ENCODE measurements at places on chromosomes 1 and 21.

DNA sequence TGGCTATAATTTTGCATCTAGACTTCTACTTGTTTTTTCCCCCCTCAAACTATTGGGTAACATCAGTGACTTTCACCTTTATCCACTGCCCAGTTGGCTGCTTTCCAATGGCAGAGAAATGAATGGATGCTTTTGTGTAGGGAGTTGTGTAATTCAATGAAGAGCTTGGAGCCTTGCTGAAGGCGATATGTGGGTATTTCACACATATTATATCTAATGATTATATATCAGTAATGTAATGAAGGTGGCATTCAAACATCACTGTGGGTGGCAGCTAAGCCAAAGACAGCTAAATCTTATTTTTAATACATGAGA lies 81.2 kb downstream of the TGFB2 start:
- no peaks in the 10 kb centered on the region for H3K4me1 ChIP-seq
- H3K27ac ChIP-seq: no peak overlapping the region
- no peaks in the 10 kb centered on the region for H3K27me3 ChIP-seq
- H3K4me3 ChIP-seq: no peak overlapping the region

- no peaks in the 10 kb centered on the region for H3K27me3 ChIP-seq
- H3K4me3 ChIP-seq: no peak overlapping the region
- H3K36me3 ChIP-seq: peaks cover 4% of the 10 kb centered on the region
- no peaks in the 10 kb centered on the region for H3K4me1 ChIP-seq
- no peak for DNase-seq
These were observed 20.9 kb upstream of the VPS13D start for GRCh38 chr1:12208764-12209494.

DNA sequence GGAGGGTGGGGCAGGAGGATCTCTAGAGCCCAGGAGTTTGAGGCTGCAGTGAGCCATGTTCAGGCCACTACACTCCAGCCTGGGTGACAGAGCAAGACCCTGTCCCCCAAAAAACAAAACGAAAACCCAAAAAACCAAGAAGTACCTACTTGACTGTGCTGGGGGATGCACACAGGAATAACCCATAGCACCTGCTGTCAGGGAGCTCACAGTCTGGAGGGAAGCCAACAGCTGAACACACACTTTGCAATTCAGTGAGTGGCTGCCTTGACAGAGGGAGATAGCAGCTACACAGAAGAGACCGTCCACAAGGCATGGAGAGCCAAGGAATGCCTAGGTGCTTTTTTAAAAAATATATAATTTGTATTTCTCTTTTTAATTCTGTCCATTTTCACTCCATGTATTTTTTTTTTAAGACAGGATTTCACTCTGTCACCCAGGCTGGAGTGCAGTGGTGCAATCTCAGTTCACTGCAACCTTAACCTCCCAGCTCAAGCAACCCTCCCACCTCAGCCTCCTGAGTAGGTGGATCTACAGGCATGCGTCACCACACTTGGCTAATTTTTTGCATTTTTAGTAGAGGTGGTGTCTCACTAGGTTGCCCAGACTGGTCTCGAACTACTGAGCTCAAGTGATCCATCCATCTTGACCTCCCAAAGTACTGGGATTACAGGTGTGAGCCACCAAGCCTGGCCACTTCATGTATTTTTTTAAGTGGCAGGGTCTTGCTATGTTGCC lies 68.7 kb downstream of the NID1 start:
- H3K36me3 ChIP-seq: peaks cover 8% of the 10 kb centered on the region
- no peak overlapping the region for H3K27ac ChIP-seq
- H3K27me3 ChIP-seq: no peaks in the 10 kb centered on the region
- no peak for DNase-seq
- H3K4me3 ChIP-seq: no peak overlapping the region

GRCh38 chr1:173504268-173504667 lies 27.1 kb downstream of the PRDX6 start:
- H3K4me1 ChIP-seq: peaks cover 9% of the 10 kb centered on the region
- no peak overlapping the region for H3K27ac ChIP-seq
- no peak overlapping the region for H3K4me3 ChIP-seq
- peaks cover 8% of the 10 kb centered on the region for H3K27me3 ChIP-seq
- no peaks in the 10 kb centered on the region for H3K36me3 ChIP-seq
- DNase-seq: no peak

DNA sequence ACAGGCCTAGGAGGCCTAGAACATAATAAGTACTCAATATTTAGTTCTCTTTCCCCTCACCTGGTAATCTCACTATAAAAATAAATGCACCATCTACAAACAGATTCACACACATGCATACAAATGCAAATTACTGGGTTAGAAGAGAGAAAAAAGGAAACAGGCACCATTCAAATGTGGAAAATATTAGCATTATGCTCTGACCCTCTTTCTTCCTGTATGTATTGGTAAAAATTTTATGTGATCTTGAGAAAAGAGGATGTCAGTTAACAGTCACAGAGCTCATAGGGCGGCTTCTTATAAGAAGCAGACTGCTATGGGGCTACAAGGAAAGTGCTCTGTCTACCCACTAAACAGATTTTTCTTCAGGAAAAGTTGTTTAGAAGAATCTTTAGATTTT lies 565.4 kb downstream of the LMO4 start:
- H3K4me3 ChIP-seq: no peak overlapping the region
- H3K4me1 ChIP-seq: no peaks in the 10 kb centered on the region
- H3K27me3 ChIP-seq: no peaks in the 10 kb centered on the region
- no peaks in the 10 kb centered on the region for H3K36me3 ChIP-seq
- no peak overlapping the region for H3K27ac ChIP-seq

DNA sequence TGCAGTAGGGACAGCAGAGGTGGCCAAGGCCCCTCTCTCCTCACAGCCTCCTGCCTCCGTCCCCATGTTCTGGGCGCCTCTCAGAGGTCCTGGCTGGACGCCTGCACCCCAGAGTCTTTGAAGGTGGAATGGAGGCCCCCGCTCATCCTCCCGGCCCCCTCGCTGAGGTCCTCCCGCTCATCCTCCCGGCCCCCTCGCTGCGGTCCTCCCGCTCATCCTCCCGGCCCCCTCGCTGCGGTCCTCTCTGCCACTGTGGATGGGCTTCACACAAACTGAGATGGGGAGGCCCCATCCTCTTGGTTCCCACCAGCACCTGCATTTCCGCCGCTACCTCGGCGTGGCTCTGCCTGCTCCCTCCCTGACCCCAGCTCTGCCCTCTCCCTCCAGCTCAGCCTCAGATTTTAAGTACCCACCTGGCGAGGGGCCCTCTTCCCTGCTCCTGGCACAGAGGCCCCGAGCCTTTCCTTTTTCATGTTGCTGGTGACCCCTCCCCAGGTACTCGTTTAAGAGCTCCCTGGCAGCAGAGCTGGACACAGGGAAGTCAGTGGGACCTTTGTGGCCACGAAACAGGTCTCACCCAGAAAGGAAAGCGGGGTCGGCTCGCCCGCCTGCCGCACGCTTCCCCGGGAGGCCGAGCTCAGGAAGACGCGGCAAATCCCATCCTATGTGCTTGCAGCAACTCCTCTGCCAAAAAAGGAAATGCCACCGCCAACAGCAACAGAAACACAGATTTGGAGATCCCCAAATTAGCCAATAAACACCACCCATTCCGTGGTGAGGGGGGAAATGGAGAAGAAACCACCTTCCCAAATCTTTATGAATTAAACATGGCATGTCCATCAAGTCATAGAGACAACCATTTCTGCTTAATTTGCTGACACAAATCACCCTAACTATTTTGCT lies 143.7 kb downstream of the PRDM16 start:
- H3K27me3 ChIP-seq: no peaks in the 10 kb centered on the region
- no peak overlapping the region for H3K4me3 ChIP-seq
- no peaks in the 10 kb centered on the region for H3K4me1 ChIP-seq
- H3K27ac ChIP-seq: no peak overlapping the region
- DNase-seq: no peak

- H3K27ac ChIP-seq: no peak overlapping the region
- no peaks in the 10 kb centered on the region for H3K27me3 ChIP-seq
- no peaks in the 10 kb centered on the region for H3K36me3 ChIP-seq
- no peak overlapping the region for H3K4me3 ChIP-seq
- DNase-seq: no peak
- no peaks in the 10 kb centered on the region for H3K4me1 ChIP-seq
These were observed 136.5 kb upstream of the KCNK1 start for GRCh38 chr1:233477359-233477758.

DNA sequence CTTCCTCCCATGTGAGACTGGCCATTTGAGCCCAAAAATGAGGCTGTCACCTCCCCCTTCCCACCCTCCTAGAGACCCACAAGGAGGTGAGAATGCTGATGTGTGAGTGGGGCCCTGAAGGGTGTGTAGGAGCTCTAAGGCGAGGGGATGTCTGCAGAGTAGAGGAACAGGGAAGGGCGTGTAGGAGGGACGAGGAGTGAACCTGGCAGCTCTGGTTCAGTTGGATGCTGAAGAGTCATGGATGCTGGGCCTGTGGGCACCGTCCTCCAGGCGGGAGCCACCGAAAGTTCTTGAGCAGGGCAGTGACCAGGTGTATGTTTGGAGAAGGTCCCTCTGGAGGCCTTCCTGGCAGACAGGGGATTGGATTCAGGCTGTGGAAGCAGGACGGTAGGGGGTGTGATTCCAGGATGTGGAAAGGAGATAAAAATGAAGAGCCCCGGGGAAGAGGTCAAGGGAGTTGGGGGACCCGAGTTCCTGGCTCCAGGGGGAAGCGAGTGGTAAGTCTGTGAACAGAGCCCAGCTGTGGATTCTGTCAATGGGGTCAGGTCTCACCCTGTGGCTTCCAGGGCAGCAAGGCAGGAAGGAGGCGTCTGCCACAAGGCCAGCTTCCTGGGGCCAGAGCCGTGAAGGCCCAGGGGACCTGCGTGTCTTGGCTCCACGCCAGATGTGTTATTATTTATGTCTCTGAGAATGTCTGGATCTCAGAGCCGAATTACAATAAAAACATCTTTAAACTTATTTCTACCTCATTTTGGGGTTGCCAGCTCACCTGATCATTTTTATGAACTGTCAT lies 7.9 kb downstream of the SAMD11 start:
- peaks cover 11% of the 10 kb centered on the region for H3K4me1 ChIP-seq
- H3K27ac ChIP-seq: no peak overlapping the region
- no peak overlapping the region for H3K4me3 ChIP-seq
- no peak for DNase-seq
- H3K27me3 ChIP-seq: peaks cover 9% of the 10 kb centered on the region
- no peaks in the 10 kb centered on the region for H3K36me3 ChIP-seq

DNA sequence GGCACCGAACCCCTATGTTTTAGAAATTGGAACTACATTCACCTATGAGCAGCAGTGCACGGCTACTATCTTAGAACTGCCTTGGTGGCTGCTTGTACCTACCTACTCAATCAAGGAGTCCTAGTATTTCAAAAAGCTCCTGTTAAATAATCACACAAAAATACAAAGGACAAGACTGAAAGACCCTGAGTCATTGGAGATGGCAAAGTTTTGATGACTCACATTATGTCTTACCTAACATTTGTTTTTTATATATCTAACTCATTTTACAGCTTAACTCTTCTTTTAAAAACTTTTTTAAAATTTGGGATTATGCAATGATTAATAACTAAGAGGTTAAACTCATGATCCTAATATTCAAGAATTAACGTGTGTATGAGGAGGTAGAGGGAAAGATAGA lies 1206.0 kb upstream of the TMPRSS15 start:
- H3K36me3 ChIP-seq: no peaks in the 10 kb centered on the region
- H3K27ac ChIP-seq: no peak overlapping the region
- no peak for DNase-seq
- no peaks in the 10 kb centered on the region for H3K4me1 ChIP-seq

DNA sequence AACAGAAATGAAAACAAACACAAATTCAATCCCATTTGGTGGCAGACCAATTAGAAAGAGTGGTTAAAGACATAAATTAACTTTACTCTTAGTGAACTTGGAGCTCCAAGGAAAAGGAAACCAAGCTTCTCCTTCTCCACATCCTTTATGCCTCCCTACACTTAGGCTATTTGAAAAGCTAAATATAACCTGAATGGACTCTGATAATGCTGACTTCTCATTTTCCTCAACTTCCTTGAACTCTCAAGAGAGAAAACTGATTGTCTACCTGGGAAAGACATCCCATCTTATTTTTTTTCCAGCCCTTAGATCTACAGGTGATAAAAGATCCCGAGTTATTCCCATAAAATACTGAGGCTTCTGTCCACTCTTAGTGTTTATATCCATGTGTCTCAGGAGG lies 178.4 kb upstream of the SPAG17 start:
- H3K27ac ChIP-seq: no peak overlapping the region
- no peak overlapping the region for H3K4me3 ChIP-seq
- no peaks in the 10 kb centered on the region for H3K36me3 ChIP-seq
- H3K27me3 ChIP-seq: no peaks in the 10 kb centered on the region

DNA sequence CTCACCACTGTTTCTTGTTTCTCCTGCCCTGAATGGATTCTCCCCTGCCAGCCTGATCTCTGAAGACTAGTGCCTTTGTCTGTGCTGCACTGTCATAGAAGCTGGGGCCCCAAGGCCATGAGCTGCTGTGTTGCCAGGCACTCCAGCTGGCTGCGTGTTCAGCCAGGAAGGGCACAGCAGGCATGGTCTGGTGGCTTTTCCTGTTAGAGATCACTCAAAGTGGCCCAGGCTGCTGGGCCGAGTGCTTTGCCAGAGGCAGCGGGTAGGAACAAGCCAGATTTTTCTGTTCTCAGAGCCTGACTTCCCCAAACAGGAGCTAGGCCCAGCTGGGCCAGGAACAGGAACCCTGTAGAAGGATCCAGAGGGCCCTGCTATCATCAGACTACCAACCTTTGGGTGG lies 5.2 kb downstream of the ADPRS start:
- H3K27ac ChIP-seq: no peak overlapping the region
- H3K4me3 ChIP-seq: no peak overlapping the region
- no peak for DNase-seq
- H3K4me1 ChIP-seq: peaks cover 7% of the 10 kb centered on the region
- no peaks in the 10 kb centered on the region for H3K27me3 ChIP-seq

GRCh38 chr1:239929317-239929716 lies 162.4 kb upstream of the FMN2 start:
- no peak overlapping the region for H3K27ac ChIP-seq
- H3K4me3 ChIP-seq: no peak overlapping the region
- H3K27me3 ChIP-seq: no peaks in the 10 kb centered on the region

- H3K27me3 ChIP-seq: no peaks in the 10 kb centered on the region
- no peak for DNase-seq
- no peaks in the 10 kb centered on the region for H3K4me1 ChIP-seq
- no peaks in the 10 kb centered on the region for H3K36me3 ChIP-seq
These were observed 5.9 kb downstream of the ITLN1 start for GRCh38 chr1:160879056-160879455.

DNA sequence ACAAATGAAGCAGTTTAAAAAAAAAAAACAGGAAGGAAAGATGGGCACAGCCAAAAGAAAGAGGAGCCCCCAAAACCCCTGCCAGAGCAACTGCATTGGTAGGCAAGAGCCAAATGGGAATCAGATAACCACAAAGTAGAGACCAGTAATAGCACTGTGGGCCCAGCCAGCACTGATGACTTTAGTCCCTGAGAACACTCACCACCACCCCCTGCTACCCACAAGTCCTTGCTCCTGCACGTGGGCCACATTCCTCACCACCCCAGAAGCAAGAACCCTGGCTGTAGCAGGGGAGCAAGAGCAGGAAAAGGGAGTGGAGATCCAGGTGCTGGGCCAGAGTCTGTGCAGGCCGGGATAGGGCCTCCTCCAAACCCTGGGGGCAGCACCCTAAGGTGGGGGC lies 86.1 kb downstream of the RRAGC start:
- DNase-seq: no peak
- no peaks in the 10 kb centered on the region for H3K36me3 ChIP-seq
- no peaks in the 10 kb centered on the region for H3K4me1 ChIP-seq
- H3K27me3 ChIP-seq: no peaks in the 10 kb centered on the region
- no peak overlapping the region for H3K27ac ChIP-seq
